ENCODE measurements at places on chromosomes 11 and 22.

- no peak for DNase-seq
Observed at GRCh38 chr22:33864723-33865130, 55.5 kb downstream of the LARGE1 start.

DNA sequence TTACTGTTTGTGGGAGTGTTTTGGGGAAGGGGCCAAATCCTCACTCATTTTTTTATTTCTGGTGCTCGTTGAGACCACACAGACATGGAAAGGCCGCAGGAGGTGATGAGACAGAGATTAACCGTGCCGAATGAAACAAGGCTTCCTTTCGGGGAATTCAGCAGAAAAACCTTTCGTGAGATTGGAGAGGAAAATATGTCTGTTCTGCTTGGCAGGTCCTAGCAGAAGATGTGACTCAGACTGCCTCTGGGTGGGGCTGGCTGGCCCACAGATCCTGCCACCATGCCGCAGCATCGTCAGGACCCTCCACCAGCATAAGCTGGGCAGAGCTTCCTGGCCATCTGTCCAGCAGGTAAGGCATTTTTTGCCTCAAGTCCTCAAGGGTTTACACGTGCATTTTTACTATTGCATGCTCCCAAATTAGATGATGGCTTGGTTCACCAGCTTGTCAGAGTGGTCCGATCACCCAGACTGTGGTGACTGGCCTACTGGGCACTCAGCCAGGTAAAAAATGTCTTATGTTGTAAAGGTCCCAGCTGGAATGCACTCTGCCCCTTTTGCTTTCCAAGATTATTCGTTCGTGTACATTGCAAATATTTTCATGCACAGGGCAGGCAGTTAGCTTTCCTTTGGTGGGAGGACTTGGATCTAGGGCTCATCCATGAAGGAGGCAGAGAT lies 1.5 kb downstream of the DDB2 start:
- DNase-seq = peak; percentile 94

- DNase-seq = no peak
Observed at GRCh38 chr22:26238596-26238995, 69.3 kb downstream of the SEZ6L start.

- no peak for DNase-seq
Observed at GRCh38 chr11:102316346-102316904, 859 bp upstream of the BIRC3 start.

DNA sequence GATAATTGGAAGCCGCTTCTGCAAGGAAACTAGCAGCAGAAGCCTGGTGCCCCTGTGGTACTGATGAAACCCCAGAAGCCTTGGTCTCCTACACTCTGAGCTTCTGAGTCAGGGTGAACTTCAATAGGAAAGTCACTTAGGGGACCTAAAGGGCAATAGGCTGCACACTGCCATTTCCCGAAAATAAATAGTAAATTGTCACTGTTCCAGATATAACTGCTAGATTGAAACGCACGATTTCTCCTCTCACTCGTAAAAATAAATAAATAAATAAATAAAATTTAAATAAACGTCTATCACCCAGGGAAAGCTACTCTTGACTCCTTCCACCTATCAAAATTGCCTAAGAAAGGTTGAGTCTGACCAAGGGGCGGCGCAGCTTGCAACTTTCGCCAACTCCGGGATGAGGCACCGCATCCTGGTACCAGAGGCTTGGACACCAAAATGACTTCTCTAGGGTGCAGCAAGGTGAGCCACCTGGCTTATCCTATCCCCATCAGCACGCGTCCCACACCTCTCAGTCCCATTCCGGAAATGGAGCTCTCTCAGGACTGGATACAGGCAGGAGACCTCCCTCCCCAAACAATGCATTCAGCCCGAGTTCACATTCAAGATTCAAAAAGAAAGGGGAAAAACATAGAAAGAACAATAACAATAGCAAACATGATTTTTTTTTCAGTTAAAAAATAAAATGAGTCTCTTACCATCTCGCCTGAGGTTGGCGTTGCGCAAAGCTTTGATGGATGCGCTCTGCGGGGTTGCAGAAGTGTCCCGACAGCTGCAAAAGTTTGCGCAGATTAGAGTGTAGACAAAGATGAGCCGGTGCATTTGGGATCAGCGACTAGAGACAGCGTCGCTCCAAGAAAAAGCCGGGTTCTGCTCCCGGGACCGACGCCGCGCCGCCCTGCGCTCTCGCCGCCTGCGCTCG lies 583 bp downstream of the PDGFD start:
- peak; percentile 26 for DNase-seq

DNA sequence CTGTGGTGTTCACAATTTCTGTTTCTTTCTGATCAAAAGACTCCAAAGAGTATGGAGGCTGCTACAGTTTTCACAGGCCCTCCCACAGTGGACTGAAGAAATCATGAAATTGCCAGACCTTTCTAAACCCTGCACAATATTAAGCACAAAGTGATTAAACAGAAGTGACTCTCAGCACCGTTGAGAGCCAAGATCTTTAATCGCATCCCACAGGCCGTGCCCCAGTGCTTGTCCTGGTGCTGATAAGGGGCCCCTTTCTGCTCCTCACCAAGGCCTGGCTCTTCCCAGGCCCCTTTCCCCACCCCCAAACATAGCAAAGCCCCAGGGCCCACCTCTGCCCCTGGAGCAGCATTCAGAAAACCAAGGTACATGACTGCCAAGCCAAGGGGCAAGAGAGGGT lies 57.4 kb upstream of the BMAL1 start:
- no peak for DNase-seq

DNA sequence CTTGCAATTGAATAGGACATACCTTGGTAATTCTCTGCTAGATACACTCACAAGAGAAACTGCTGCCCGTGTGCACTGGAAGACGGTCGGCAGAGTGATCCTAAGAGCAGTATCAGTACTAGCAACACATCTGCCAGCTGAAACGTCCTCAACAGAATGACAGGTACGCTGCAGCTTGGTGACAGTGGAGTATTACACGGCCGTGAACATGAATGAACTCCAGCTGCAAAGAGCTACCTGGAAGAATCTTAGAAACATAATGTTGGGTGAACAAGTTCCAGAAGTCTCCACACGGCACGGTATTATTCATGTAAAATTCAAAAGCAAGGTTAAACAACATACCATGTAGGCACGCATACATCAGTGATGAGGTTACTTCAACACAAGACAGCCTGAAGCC lies 44.4 kb downstream of the TPCN2 start:
- no peak for DNase-seq

- DNase-seq = no peak
Observed at GRCh38 chr11:111733016-111733415, 33.2 kb downstream of the PPP2R1B start.

GRCh38 chr22:20863366-20863765 lies 4.6 kb downstream of the SNAP29 start:
- no peak for DNase-seq
